ENCODE measurements at places on chromosomes 1 and 21.

- DNase-seq: peak; percentile 85
These were observed 45.5 kb downstream of the LPAR3 start for GRCh38 chr1:84847253-84848250.

GRCh38 chr1:208254376-208254775, 10.2 kb upstream of the PLXNA2 start:
- no peak for DNase-seq

GRCh38 chr1:16387201-16388188, 20.5 kb downstream of the SZRD1 start:
- no peak for DNase-seq

DNA sequence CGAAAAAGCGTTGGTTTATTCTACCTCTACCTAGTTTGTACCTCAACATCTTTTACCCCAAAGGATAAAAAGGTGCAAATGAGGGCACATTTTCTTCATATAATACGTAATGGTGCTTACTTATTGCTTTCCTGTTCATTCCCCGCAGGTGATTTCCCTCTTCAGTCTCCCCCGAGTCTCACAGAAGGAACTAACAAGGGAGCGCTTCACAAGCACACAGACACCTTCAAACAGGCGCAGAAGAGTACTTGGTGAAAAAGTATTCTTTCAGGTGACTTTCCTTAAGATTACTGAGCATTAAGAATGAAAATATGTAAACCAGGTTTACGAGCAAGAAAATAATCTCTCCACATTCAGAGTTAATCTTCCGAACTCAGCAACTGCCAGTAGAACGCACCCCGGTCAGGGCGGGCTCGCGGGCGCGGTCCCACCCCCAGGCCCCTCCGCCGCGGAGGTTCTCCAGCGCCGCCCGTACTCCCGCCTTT, 511 bp upstream of the RABGAP1L start:
- DNase-seq: no peak

DNA sequence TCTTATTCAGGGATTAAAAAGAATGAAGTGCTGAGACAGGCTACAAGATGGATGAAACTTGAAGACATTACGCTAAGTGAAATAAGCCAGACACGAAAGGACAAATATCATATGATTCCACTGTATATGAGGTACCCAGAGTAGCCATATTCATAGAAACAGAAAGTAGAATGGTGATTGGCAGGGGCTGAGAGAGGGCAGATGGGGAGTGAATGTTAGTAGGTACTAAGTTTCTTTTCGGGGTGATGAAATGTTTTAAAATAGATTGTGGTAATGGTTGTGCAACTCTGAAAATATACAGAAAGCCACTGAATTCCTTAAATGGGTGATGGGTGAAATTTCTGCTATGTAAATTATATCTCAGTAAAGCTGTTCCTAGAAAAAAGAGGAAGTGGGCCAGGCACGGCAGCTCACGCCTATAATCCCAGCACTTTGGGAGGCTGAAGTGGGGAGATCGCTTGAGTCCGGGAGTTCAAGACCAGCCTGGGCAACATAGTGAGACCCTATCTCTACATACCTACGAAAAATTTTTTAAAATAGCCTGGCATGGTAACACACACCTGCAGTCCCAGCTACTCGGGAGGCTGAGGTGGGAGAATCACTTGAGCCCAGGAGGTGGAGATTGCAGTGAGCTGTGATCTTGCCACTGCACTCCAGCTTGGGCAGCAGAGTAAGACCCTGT, 15.9 kb downstream of the SLC27A3 start:
- peak; percentile 25 for DNase-seq

DNA sequence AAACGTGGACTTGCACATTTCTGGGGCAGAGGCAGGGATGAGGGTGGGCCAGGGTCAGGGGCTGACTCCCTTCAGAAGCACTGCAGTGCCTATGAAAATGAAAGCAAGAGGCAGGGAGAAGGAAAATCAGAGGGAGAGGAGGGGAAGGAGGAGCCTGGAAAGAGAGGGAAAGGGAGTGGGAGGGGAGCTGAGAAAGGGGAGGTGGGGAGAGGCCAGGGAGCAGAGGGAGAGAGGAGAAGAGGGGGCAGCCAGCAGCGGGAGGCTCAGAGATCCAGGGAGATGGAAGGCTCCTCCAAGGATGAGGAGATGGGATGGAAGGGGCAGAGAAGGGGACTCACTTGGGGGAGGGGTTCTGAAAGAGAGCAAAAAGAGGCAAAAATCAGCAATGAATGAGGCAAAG, 96.3 kb upstream of the KLHDC7A start:
- DNase-seq: no peak

DNA sequence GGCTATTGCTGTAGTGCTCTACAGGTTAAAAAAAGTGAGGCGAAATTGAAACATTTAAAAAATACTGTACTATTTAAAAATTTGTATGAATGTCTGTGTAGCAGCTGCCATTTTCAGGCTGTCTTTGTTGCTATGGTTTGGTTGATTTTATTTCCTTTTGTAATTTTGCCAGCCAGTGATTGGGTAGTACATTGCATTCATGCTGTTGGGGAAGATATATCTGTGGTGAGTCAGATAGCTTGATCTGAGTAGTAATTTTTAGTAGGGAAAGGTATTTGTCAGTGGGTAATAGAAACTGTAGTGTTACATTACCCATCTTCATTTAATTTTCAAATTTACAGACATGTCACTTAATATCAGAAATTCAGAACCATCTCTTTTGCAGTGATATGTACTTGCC, 15.0 kb downstream of the NFIA start:
- no peak for DNase-seq

- no peak for DNase-seq
These were observed 436.3 kb downstream of the PTPRU start for GRCh38 chr1:29672416-29673227.

- no peak for DNase-seq
These were observed 218.7 kb upstream of the FOXD3 start for GRCh38 chr1:63103682-63104081.

DNA sequence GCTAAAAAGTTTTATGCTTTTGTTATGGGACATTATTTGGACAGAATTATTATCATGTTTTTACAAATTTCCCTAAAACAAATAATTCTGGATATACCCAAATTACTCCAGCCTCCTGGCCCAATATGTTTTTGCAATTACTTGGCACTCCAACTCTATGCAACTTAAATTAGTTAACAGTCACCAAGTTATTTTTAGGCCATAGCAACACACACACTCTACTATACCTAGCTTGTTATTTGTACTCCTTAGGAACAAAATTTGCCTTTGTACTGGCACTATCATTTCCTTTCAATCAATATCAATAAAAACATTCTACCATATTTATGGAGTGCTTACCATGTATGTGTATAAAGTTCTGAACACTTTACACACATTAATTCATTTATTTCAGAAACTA, 7.7 kb downstream of the DUSP10 start:
- DNase-seq: no peak

- DNase-seq: peak; percentile 92
These were observed 344.0 kb upstream of the USP24 start for GRCh38 chr1:55559161-55559611.

DNA sequence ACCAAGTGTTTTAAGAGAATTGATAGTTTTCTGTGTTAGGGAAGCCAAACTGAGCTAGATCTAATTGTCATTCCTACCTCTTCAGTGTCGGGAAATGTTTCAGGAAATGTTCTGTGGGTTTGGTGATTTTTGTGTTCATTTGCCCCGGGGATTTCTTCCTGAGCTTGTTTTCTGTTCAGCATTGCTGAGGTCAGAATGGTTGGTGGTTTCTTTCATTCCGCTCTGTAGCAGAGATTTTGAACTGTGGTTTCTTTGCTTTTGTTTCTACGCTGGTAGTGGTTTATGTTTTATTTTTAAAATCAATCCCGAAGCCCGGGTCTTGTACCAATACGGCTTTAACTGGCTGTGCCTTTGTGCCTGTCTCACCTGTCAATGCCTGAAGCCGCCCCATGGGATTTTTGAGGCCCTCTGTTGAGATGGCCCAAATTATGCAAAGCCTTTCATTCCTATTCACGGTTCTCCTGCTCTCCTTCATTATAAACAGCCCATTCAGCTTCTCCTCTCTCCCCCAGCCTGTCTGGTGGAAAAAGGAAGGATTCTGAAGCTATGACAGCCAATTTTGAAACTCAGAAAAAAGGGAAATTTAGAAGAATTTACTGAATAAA, 417.2 kb upstream of the KAZN start:
- no peak for DNase-seq
